ENCODE measurements at places on chromosomes 16 and 17.

GRCh38 chr17:78993981-78994671 lies 14.4 kb upstream of the LGALS3BP start:
- DNase-seq: no peak

DNA sequence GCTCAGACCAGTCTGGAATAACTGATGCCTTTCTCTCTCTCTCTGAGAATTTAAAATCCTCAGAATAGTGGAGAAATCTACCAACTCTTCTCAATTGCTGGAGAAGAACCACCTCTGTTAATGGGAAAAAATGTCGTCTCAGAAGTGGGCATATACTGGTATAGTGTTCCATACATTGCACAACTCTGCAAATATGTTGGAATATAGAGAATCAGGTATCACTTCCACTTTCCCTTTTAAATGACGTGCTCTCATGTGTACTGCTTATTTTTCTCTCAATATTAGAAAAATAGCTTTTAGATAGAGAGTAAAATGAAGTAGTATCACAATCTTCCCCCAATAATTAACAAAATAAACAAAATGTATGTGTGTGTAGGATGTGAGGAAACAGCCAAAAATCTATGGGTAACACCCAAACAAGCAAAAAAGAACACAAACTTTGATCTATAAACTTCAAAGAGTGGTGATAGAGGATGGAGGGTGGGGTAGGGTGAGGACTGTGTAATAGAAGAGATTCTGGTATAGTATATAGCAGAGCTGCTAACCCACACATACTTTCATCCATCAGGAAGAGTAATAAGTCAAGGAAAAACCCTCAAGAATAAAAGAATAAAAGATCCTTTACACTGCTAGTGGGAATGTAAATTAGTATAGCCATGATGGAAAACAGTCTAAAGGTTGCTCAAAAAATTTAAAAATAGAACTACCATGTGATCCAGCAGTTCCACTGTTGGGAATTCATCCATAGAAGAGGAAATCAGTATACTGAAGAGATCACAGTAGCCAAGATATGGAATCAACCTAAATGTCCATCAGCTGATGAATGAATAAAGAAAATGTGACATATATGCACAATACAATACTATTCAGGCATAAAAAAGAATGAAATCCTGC lies 46.9 kb downstream of the NFATC3 start:
- no peak for DNase-seq

GRCh38 chr16:75202069-75202590 lies 4.8 kb downstream of the CTRB2 start:
- DNase-seq: no peak

DNA sequence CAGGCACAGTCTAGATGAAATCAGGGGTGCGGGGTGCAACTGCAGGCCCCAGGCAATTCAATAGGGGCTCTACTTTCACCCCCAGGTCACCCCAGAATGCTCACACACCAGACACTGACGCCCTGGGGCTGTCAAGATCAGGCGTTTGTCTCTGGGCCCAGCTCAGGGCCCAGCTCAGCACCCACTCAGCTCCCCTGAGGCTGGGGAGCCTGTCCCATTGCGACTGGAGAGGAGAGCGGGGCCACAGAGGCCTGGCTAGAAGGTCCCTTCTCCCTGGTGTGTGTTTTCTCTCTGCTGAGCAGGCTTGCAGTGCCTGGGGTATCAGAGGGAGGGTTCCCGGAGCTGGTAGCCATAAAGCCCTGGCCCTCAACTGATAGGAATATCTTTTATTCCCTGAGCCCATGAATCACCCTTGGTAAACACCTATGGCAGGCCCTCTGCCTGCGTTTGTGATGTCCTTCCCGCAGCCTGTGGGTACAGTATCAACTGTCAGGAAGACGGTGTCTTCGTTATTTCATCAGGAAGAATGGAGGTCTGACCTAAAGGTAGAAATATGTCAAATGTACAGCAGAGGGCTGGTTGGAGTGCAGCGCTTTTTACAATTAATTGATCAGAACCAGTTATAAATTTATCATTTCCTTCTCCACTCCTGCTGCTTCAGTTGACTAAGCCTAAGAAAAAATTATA lies 1.6 kb downstream of the HBA1 start:
- DNase-seq: no peak

GRCh38 chr16:8373676-8374431 lies 216.5 kb downstream of the TMEM114 start:
- no peak for DNase-seq

All from 8988T (cell line).